Activated T-cell treated with anti-CD3 and anti-CD28 coated beads for 48 hours (primary cell): ENCODE measurements at places on chromosomes 11 and 22.

GRCh38 chr11:7533199-7534041 is 19.6 kb downstream of the PPFIBP2 start:
- DNase-seq = no peak

DNA sequence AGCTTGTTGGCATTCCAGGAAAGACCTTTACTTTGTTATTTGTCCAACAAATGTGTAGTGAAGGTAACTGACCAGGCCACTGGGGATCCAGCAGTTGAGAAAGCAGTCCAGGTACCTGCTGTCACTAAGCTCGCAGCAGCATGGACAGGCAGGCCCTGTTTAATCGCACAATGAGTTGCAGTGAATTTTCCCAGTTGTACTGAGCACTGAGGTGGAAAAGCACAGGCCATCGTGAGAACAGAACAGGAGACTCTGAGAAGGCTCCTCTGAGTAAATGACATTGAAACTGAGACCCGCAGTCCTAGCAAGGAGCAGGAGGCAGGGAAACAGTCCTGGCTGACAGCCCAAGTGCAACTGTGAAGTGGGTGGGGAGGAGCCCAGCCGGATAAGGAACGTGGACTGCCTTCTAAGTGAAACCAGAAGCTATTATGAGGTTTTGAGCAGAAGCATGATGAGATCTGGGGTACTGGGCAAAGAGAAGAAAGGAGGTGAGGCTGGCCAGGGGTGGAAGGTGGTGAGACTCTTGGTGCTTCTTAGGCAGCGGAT is 39.8 kb upstream of the CDON start:
- DNase-seq = no peak

DNA sequence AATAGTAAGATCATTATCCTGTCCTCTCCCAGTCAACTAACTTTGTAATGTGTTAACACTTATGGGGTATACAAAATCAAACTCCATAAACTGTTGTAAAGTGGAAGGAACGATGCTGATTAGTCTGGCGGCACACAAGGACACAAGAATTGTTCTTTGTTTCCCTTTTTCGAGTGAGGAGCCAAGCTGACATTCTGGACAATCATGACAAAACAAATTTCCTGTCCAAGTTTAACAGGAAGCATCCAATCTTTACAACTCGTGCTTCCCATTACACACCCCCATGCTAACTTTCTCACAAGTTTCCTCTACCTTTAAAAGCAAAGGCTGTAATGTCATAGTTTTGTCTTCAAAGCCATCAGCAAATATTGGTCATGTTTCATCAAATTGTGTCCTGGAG is 20.4 kb upstream of the LDLRAD3 start:
- DNase-seq = no peak

GRCh38 chr11:5689551-5689983 is at the start of gene TRIM22:
Gene TRIM22, plus strand, starts transcription at chr11:5689790. Its CDS starts 6,443 bp downstream, at chr11:5696233.
- DNase-seq = peak; percentile 26

- no peak for DNase-seq
Observed at GRCh38 chr22:35752006-35752862, 34.6 kb downstream of the APOL5 start.

DNA sequence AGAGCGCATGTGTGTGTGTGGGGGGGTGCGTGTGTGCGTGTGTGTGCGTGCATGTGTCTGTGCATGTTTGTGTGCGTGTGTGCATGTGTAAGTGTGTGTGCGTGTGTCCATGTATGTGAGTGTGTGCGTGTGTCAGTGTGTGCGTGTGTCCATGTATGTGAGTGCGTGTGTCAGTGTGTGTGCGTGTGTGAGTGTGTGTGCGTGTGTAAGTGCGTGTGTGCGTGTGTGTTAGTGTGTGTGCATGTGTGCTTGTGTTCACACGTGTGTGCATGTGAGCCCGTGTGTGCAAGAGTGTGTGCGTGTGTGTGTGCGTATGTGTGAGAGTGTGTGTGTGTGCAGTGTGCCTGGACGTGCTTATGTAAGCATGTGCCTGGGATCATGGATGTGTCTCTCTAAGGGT is 14.7 kb upstream of the APOL6 start:
- no peak for DNase-seq

GRCh38 chr11:3203221-3204043 is 15.2 kb downstream of the MRGPRG start:
- no peak for DNase-seq

DNA sequence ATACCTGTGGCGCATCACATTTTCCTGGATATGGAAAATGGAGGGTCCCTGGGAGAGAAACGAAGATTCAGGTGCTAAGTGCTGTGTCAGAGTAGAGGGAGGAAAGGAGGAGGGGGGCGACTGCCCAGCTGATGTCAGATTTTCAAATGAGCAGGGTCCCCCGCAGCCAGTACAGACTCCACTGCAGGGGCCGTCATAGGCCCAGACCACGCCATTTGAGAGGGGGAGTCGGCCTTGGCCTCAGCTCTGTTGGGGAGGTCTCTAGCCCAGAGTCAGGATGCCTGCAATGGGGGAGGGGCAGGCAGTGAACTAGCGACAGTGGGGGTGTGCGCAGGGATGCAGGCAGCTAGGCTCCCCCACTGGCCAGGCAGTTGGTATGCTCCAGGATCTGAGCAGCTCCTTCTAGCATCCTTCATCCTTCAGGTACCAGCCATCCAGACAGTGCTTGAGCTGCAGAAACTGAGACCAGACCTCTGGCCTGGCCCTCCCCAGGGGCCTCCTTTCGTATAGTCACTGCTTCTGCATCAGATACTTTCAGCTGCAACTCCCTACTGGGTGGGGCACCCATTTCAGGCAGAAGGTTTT is at the start of the genes BSCL2 and GNG3:
TSS of gene BSCL2 (minus strand) at position 148 of the 585 bp plus-strand sequence. CDS start 229 bp downstream, outside the sequence.
TSS of gene GNG3 (plus strand) at position 400 of the 585 bp plus-strand sequence. CDS start 620 bp downstream, outside the sequence.
- no peak for DNase-seq

GRCh38 chr11:124612045-124612444 is 817 bp downstream of the PANX3 start:
- no peak for DNase-seq

DNA sequence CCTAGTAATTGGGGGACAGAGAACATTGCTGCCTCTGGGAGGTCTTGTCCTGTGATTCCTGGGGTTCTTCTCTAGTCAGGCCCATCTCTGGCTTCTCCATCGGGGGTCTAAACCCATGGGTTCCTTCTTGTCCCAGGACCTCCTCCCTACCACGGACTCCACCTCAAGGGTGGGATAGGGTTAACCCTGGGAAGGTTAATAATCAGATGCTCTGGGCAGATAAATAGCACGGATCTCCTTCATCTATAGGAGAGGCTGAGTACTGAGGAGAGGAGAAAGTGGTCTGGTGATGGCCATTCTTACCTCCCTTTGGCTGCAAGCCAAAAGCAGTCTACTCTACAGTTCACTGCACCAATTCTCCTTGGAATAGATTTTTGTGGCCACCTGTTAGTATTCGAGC is 10.5 kb downstream of the HEPHL1 start:
- DNase-seq = no peak

- no peak for DNase-seq
Observed at GRCh38 chr22:23091760-23092159, 21.4 kb downstream of the GNAZ start.

GRCh38 chr22:39368461-39368911 is 18.7 kb downstream of the SYNGR1 start:
- no peak for DNase-seq

- no peak for DNase-seq
Observed at GRCh38 chr11:80383655-80384054, 942.8 kb upstream of the TENM4 start.

DNA sequence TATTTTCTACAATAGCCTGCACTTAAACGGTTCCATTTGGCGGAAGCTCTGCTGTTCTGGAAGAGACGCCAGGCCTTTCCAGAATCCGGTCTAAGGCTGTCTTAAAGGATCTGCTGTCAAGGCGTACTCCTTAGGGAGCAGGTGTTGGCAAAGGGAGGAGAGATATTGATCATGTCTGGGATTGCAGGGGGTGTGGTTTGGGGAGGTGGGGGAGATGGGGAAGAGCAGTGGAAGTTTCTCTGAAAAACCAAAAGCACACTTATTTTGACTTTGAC is 22.5 kb upstream of the WNT11 start:
- no peak for DNase-seq

DNA sequence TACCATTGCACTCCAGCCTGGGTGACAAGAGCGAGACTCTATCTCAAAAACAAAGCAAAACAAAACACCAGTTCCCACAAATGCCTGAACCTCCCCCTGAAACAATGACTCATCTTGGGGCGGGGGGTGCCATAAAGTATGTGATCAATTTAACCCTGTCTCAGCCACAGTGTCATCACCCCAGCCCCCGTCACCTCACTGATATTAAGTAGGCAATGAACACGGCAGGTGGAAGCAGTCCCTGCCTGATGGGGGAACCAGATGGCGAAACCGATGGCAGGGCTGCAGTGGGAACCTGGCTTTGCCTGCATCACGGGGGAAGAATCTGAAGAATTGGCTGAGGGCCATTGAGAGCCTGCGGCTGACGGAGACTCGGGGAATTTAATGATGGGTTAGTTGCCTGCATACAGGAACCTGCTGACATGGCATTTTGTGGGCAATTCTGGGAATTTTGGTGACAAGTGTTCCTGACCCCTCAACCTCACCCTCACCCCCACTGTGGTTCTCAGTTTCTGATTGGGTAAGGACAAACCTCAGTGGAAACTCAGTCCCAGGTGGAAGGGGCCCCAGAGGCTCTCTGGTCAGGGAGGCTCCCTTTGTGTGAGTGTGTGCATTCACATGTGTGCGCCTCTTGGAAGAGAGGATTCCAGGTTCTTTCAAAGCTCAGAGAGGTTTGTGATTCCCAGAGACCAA is 39.1 kb upstream of the SHISAL1 start:
- DNase-seq = peak; percentile 29

DNA sequence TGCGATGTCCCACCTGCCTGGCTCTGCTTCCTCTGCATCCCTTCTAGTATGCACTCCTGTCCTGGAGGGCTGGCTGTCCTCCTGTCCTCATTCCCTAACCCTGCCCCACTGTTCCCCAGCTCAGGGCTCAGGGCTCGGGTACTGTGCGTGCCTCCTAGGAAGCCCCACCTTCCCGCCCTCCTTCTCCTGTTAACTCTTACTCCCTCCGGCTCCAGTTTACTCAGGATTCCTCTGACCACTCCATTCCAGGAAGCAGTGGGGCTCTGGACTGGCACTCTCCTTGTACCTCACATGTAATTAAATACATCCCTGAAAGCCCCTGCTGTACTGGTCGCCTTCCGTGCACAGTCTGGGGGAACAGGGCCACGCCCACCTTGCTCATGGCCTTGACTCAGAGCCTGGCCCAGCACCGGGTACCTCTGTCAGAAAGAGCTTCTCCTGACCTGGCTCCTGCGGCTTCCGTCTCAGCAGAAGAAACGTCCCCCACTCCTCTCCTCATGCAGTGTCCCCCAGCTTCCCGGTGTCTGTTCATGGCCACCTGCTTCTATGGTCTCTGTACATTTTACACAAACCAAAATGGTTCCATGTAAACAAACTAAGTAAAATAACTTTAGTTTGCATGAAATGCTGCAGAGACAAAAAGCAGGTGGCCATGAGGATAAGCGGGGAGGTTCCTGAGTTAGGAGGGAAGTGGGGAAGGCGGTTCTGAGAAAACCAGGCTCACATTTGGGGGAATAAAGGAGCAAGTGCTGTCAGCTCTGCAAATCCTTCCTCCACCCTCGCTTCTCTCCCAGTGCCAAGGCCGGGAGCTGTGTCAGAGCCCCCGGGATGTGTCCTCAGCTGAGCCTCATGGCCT is 445.9 kb downstream of the BRD1 start:
- DNase-seq = no peak

GRCh38 chr11:120800206-120800605 is 223.7 kb upstream of the TBCEL start:
- no peak for DNase-seq

GRCh38 chr11:123057661-123058305 is 4.2 kb downstream of the HSPA8 start:
- DNase-seq = no peak

DNA sequence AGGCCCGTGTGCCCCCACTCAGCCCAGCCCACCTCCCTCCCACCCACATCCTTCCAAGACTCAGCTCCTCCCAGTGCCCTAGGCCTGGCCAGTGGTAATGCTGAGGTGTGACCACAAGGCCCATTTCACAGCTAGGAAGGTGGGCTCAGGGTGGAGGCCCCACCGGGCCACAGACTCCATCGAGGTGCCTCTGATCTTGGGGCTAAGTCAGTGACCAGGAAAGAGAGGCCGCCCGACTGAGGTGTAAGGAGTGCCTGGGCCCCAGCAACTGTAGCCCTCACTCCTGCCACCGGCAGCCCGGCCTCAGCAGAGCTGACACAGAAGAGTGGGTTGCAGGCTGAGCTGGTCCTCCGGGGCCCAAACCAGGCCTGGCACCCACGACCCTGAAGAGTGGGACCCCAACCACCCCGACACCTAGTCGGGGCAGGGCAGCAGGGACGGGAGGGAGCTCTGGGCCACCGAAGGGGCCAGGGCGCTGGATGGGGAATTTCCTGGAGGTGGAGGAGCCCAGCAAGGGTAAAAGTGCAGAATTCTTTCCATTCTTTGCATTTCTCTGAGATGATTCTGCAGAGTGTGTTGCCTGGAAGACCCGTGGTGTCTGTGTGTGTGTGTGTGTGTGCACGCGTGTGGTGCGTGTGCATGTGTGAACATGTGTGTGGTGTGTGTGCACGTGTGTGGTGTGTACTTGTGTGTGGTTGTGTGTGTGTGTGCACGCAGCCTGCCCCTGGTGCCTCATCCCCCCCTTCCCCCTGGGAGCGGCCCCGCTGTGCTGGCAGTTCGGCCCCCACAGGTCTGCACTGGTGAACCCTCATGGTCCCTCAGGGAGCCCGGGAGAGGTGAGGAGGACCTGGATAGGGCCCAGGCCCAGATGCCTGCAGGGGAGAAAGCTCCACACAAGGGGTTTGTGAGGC is 8.3 kb upstream of the PIM3 start:
- DNase-seq = no peak

GRCh38 chr11:70886676-70887541 is 365.5 kb downstream of the SHANK2 start:
- DNase-seq = no peak

GRCh38 chr22:47401976-47402770 is 639.7 kb downstream of the TBC1D22A start:
- DNase-seq = no peak

DNA sequence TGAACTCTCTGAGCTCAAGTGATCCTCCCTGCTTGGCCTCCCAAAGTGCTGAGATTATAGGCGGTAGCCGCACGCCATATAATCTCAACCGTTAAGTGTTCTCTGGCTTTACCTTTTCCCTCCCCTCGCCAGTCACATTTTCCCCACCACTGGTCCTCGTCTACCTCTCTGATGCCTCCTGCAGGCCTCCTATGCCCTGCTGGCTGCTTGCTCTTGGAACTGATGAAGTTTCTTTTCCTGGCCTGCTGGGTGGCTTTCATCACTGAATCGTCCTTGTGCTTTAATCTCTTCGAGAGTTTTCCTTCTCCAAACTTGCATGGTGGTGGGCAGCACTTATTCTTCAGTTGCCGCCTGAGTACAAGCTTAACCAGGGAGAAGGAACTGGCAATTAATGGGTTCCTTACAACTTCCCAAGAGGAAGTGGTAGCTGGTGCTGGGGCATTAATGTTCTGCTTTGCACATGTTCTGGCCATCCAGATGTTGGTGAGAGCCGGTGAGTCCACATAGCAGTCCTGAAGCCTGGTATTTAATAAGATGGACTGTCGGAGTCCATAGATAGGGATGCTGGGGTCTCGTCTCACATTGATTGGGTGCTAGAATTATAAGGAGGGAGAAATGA is 1.3 kb downstream of the C22orf31 start:
- no peak for DNase-seq

DNA sequence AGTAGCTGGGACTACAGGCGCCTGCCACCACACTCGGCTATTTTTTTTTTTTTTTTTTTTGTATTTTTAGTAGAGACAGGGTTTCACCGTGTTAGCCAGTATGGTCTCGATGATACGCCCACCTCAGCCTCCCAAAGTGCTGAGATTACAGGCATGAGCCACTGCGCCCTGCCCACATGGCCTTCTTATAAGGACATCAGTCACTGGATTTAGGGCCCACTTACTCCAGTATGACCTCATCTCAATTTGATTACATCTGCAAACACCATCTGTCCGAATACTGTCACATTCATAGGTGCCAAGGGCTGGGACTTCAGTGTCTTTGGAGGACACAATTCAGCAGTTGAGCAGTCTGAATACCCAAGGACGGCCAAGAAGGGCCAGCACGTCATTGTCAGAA is 8.2 kb upstream of the PRR5 start:
- no peak for DNase-seq
